ENCODE measurements at places on chromosomes 7 and 10. TPM values are rescaled to one million over a fixed set of nuclear protein-coding genes. Genes with fewer than 3 reads are reported as not detected.

DNA sequence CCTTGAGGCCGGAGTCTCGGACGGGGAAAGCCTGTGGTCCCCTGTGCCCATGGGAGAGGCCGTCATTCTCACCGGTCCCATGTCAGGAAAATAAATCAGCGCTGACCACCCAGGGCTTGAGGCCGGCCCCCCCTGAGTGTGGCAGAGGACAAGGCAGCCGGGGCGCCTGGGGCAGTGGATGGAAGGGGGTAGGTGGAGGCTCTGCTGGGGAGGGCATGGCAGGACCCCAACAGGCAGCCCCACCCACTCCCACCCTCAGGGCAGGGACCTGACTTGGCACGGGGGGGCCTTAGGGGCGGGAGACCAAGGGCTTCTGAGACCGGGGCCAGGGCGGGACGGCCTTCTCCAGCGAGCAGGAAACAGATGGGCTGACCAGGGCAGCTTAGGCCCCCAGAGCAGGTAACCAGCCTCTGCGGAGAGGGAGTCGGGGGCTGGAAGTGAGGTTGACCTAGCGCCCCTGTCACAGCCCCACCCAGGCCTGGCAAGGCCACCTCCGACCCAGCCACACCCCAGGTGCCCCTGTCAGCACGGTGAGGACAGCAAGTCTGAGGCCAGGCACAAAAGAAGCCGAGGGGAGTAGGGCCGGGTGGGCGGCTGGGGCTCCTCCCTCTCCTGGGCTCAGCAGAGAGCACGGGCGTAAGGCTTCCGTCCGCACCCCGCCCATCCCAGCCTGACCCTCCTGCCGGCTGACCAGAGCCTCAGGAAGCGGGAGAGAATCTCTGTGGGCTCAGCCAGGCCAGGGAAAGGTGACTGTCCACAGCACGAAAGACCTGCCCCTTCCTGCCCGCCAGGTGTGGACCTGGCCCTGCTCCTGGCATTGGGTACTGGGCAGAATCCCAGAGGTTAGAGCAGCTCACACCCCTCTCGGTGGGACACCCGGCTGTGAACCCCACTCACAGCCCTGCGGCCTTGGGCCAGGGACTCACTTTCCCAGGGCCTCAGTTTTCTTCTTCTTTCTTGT is 87.4 kb downstream of the FOXL3 start:
- H3K27me3 ChIP-seq, result no peaks in the 10 kb centered on the region
- DNase-seq, result no peak
- H3K27ac ChIP-seq, result no peak overlapping the region
- H3K4me3 ChIP-seq, result no peak overlapping the region

GRCh38 chr7:141262101-141263090 is 188.5 kb downstream of the TMEM178B start:
- H3K27me3 ChIP-seq, result no peaks in the 10 kb centered on the region
- peak; percentile 57 for DNase-seq
- H3K4me3 ChIP-seq, result no peak overlapping the region
- no peaks in the 10 kb centered on the region for H3K36me3 ChIP-seq
- H3K27ac ChIP-seq, result no peak overlapping the region
- H3K4me1 ChIP-seq, result no peaks in the 10 kb centered on the region

- peak overlapping the region; percentile 98 for H3K27ac ChIP-seq
- no peaks in the 10 kb centered on the region for H3K27me3 ChIP-seq
- H3K4me3 ChIP-seq, result no peak overlapping the region
- peaks cover 82% of the 10 kb centered on the region for H3K4me1 ChIP-seq
- peaks cover 4% of the 10 kb centered on the region for H3K36me3 ChIP-seq
Measured at GRCh38 chr10:112960151-112960681, 10.2 kb downstream of the TCF7L2 start.

DNA sequence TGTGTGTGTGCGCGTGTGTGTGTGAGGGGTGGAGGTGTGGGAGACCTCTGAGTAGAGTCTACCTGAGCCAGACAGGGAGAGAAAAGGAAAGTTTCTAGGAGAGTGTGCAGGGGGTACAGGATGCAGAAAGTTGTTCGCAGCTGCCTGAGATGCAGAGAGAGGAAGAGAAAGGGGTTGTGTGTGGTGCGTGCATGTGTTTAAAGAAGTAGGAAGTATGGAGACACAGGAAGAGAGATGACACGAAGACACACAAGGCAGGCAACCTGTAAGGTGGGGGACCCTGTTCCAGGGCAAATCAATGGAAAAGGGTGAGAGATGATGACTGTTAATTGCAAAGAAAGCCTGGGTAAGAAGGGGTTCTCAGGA is 52.2 kb downstream of the C10orf105 start:
- H3K4me1 ChIP-seq, result peaks cover 6% of the 10 kb centered on the region
- no peak overlapping the region for H3K4me3 ChIP-seq
- H3K36me3 ChIP-seq, result no peaks in the 10 kb centered on the region
- no peak for DNase-seq

- no peaks in the 10 kb centered on the region for H3K4me1 ChIP-seq
- no peaks in the 10 kb centered on the region for H3K36me3 ChIP-seq
- no peak overlapping the region for H3K4me3 ChIP-seq
- DNase-seq, result no peak
- no peaks in the 10 kb centered on the region for H3K27me3 ChIP-seq
Measured at GRCh38 chr10:2463316-2463715, 604.0 kb upstream of the PFKP start.

GRCh38 chr10:6013413-6014192 is 36.3 kb upstream of the IL15RA start:
- H3K27ac ChIP-seq, result no peak overlapping the region
- DNase-seq, result no peak
- H3K4me1 ChIP-seq, result 0 out of 2 replicates have a peak, but pooled peaks cover 5% of the 10 kb centered on the region
- H3K36me3 ChIP-seq, result no peaks in the 10 kb centered on the region
- no peak overlapping the region for H3K4me3 ChIP-seq

DNA sequence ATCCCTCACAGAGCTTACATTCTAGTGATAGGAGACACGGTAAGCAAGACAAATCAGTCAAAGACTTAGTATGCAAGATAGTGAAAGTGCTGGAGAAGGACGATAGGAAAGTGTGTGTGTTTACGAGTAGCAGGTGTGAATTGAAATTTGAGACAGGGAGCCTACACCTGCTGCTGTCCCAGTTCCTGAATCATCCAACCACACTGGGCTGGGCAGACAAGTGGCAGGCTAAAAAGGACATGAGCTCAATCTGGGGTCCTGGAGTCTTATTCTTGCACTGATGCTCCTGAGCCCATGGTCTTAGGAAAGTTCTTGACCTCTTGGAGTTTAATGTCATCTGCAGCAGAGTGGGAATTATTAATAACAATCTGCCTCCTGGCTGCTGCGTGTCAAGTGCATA is 16.2 kb downstream of the RBP3 start:
- no peak for DNase-seq
- no peak overlapping the region for H3K27ac ChIP-seq
- H3K27me3 ChIP-seq, result no peaks in the 10 kb centered on the region
- no peaks in the 10 kb centered on the region for H3K4me1 ChIP-seq
- no peaks in the 10 kb centered on the region for H3K36me3 ChIP-seq
- no peak overlapping the region for H3K4me3 ChIP-seq

- no peak overlapping the region for H3K27ac ChIP-seq
- no peaks in the 10 kb centered on the region for H3K36me3 ChIP-seq
- no peak overlapping the region for H3K4me3 ChIP-seq
Measured at GRCh38 chr7:137591421-137591837, 247.9 kb upstream of the PTN start.

- no peak overlapping the region for H3K27ac ChIP-seq
- H3K36me3 ChIP-seq, result no peaks in the 10 kb centered on the region
- peak overlapping the region; percentile 31 for H3K4me3 ChIP-seq
- peaks cover 26% of the 10 kb centered on the region for H3K4me1 ChIP-seq
Measured at GRCh38 chr10:90930971-90931871, 10.3 kb upstream of the ANKRD1 start.

GRCh38 chr7:28407651-28408050 is 4.7 kb upstream of the CREB5 start:
- H3K4me1 ChIP-seq, result peaks cover 20% of the 10 kb centered on the region
- H3K27me3 ChIP-seq, result peaks cover 61% of the 10 kb centered on the region
- H3K27ac ChIP-seq, result no peak overlapping the region
- H3K4me3 ChIP-seq, result peak overlapping the region; percentile 95
- no peak for DNase-seq

DNA sequence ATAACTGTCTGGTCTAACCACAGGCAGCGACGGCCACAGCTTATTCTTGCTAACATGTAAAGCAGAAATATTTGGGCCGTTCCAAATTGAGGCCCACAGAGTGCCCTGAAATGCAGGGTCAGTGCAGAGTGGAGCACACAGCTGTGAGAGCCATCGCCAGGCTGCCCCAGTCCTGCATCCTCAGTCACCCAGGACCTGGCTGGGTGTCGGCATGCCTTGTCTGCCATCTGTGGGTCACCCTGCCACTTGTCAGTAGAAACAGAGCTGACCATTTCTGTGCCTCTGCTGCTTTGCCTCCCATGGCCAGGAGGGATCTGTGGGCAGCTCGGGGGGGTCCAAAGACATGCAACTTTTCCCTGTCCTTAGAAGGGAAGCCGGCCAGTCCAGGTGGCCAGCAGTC is 57.3 kb upstream of the BTBD16 start:
- no peak overlapping the region for H3K4me3 ChIP-seq
- no peaks in the 10 kb centered on the region for H3K27me3 ChIP-seq
- no peaks in the 10 kb centered on the region for H3K4me1 ChIP-seq
- no peak for DNase-seq

GRCh38 chr7:34567906-34568305 is 90.1 kb upstream of the NPSR1 start:
- no peak overlapping the region for H3K27ac ChIP-seq
- H3K4me1 ChIP-seq, result no peaks in the 10 kb centered on the region
- H3K4me3 ChIP-seq, result no peak overlapping the region
- H3K36me3 ChIP-seq, result no peaks in the 10 kb centered on the region
- no peaks in the 10 kb centered on the region for H3K27me3 ChIP-seq

DNA sequence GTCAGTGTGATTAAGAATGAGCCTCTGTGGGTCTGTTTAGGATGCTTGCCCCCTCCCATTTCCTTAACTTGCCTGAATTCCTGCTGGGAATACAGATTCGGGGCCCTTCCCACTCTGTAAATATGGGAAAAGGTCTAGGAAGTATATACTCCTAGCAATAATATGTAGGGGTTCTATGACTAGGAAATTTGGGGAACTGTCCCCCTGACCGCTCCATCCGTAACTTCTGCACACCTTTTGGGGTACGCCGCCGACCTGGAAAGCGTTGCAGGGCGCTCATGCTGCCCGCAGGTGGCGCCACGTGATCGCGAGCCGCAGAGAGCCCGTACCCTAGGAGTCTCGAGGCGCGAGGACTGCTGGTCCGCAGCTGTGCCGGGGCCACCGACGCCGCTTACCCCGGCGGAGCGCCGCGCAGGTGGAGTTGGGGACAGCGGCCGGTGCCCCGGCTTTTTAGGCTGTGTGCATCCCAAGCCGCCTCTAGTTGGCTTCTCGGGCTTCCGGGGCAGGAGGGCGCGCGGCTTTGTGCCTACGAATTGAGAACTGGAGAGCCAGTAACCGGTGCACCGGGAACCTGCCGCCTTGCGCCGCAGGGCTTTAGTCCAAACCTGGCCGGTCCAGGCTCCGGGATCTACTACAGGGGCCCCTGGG is 656 bp upstream of the CNNM2 start:
- H3K4me3 ChIP-seq, result peak overlapping the region; percentile 88
- H3K36me3 ChIP-seq, result no peaks in the 10 kb centered on the region
- H3K4me1 ChIP-seq, result peaks cover 22% of the 10 kb centered on the region
- peak; percentile 91 for DNase-seq
- peaks cover 22% of the 10 kb centered on the region for H3K27me3 ChIP-seq
- H3K27ac ChIP-seq, result peak overlapping the region; percentile 90

DNA sequence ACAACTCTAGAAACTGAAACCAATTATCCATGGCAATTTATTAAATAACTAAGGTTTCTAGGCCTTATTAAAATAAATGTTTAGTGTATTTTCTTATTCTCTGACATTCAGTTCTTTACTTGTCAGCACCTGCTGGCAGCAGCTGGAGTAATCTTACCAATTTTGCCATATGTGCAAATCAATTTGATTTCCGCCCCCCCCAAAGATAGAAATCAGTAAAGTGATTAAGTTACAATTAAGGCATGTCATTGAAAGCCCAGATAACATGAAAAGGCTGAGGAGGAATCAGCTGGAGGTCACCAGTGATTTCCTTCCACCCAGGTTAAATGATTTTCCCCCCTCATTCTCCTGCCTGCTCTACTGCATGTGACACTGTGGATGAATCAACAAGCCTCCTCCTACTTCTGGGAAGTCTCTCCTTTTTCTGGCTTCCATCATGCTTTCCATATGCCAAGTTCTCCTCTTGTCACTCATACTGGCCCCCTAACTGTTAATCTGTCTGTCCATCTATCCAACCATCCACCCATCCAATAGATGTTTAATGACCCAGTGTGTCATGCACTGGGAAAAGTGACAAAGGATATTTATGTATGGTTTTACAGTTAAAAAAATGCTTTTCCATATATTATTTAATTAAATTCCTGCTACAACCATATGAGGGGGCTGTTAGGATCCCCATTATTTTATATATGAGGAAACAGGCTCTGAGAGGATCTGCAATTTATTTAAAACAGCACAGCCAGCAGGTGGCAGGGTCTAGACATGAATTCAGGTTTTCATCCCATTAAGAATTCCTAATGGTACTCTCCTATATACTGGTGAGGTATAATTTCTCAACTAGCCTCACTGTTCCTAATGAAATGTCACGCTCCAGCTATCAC is 116.5 kb downstream of the ATXN7L1 start:
- no peak overlapping the region for H3K27ac ChIP-seq
- H3K4me3 ChIP-seq, result no peak overlapping the region
- H3K36me3 ChIP-seq, result no peaks in the 10 kb centered on the region
- no peaks in the 10 kb centered on the region for H3K27me3 ChIP-seq
- peaks cover 19% of the 10 kb centered on the region for H3K4me1 ChIP-seq

DNA sequence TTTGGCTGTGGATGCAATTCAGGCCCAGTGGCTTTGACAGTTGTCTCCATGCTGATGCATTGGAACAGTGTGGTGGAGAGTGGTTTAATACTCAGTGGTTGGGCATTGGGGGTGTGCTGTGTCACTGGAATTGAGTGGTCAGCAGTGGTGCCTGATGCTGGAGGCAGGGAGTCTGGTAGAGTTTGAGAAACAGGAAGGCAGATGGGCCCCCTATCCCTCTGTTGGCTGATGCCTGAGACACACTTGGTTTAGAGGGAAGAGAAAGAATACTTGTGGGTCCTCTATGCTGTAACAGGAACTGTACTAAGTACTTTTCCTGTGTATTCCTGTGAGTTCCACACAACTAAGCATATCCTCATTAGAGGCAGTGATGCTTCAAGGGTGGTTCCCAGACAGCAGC is 55.4 kb downstream of the EEPD1 start:
- peaks cover 6% of the 10 kb centered on the region for H3K4me1 ChIP-seq
- no peak overlapping the region for H3K27ac ChIP-seq
- no peak overlapping the region for H3K4me3 ChIP-seq
- H3K27me3 ChIP-seq, result no peaks in the 10 kb centered on the region

GRCh38 chr10:46239993-46240683 is 46.7 kb upstream of the ANTXRL start:
- no peak overlapping the region for H3K4me3 ChIP-seq
- no peak for DNase-seq
- no peaks in the 10 kb centered on the region for H3K27me3 ChIP-seq
- no peaks in the 10 kb centered on the region for H3K36me3 ChIP-seq
- no peaks in the 10 kb centered on the region for H3K4me1 ChIP-seq
- no peak overlapping the region for H3K27ac ChIP-seq

- H3K27ac ChIP-seq, result no peak overlapping the region
- H3K36me3 ChIP-seq, result no peaks in the 10 kb centered on the region
- no peak overlapping the region for H3K4me3 ChIP-seq
- H3K27me3 ChIP-seq, result no peaks in the 10 kb centered on the region
Measured at GRCh38 chr10:17747883-17748550, 4.0 kb upstream of the TMEM236 start.

GRCh38 chr7:82760074-82760473 is 316.5 kb upstream of the CACNA2D1 start:
- peak overlapping the region; percentile 14 for H3K4me3 ChIP-seq
- no peaks in the 10 kb centered on the region for H3K36me3 ChIP-seq
- peak overlapping the region; percentile 88 for H3K27ac ChIP-seq
- H3K4me1 ChIP-seq, result peaks cover 36% of the 10 kb centered on the region

Gene EBLN1
- not detected for total RNA-seq

Gene ZNF736
- total RNA-seq, result 15.0 TPM

Gene DGKI
- total RNA-seq, result 0.39 TPM

Gene AOAH
- total RNA-seq, result not detected

Gene CRHR2
- total RNA-seq, result 0.23 TPM

Measured in GM23338 (cell line).